Mesothelial cell of epicardium (in vitro differentiated cells): ENCODE measurements at places on chromosomes 12 and 14.

- no peak overlapping the region for H3K27ac ChIP-seq
- H3K4me1 ChIP-seq, result peaks cover 11% of the 10 kb centered on the region
- peaks cover 2% of the 10 kb centered on the region for H3K27me3 ChIP-seq
- H3K4me3 ChIP-seq, result no peak overlapping the region
- no peaks in the 10 kb centered on the region for H3K36me3 ChIP-seq
- no peak for DNase-seq
Measured at GRCh38 chr14:33521192-33521591, 429.7 kb downstream of the EGLN3 start.

- no peak overlapping the region for H3K27ac ChIP-seq
- no peak overlapping the region for H3K4me3 ChIP-seq
- no peaks in the 10 kb centered on the region for H3K27me3 ChIP-seq
- H3K36me3 ChIP-seq, result no peaks in the 10 kb centered on the region
Measured at GRCh38 chr14:79820866-79821535, 390.3 kb downstream of the DIO2 start.

DNA sequence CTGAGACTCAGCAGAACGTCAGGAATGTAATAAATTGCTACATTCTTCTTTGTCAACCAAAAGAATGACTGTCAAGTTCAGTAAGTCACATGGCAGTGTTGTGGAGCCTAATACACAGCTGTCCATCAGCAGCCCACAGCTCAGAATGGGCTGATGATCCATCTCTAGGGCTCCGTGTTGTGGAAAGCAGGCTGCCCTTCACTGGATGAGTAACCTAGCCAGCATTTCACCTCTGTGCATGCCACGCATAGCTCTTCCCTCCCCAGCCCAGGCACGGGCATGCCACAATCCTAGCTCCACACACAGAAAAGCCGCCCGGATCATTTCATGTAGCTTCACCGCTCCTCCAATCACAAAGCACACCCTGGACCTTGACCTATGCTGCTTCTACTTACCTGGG, 878.0 kb upstream of the TMEM132C start:
- H3K36me3 ChIP-seq, result no peaks in the 10 kb centered on the region
- H3K27me3 ChIP-seq, result peaks cover 4% of the 10 kb centered on the region
- no peaks in the 10 kb centered on the region for H3K4me1 ChIP-seq

DNA sequence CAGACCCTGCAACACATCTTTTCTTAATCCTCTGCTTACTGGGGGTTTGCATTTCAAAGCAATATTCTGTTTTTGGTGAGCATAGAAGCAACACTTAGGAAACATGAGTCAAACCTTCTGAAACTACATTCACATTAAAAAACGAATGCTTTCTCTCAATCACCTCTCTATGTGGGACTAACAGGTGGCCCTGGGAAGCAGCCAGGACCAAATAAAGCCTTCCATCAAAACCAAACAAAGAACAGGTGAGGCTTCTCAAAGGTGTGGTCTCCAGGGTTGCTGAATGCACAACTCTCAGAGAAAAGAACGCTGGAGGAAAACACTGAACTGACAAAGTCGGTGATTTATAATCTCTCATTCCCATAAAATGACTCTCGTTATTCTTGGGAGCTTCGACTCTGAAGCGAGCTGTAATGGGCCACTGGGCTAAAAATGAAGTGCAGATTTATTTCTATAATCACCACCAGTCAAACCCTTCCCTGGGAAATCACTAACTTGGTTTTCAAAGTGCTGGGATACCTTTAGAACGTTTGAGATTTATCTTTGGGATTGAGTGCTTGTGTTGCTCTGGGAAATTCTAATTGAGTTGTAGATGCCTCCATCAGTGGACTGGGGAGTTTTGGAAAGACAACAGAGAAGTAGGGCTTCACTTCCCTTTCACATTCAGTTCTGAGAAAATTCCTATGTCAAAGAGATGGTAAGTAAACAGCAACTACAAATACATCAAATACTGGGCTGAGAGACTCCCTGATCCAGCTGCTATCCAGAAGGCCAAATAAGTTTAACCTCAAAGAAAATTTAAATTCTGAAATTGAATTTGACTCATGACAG, 262.0 kb upstream of the TMPO start:
- peaks cover 10% of the 10 kb centered on the region for H3K27me3 ChIP-seq
- no peak overlapping the region for H3K27ac ChIP-seq
- H3K4me3 ChIP-seq, result no peak overlapping the region

DNA sequence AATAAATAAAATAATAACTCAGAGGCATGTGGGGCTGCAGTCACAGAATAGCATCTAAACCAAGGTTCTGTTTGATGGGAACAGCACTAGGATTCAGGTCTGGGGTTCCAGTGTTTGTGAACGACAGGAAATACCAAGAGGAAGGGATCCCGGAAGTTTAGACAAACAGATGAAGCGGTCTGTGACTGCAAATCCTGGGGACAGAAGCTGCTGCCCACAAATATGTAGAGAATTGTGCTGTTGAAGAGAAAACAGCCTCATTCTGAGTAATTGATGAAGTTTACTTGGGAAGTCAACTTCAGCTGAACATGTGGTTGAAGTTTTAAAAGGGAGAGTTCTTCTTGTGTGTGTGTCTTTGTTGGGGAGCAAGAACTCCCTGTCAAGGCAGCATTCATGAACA, 98.4 kb upstream of the TBX5 start:
- H3K4me3 ChIP-seq, result no peak overlapping the region
- H3K27ac ChIP-seq, result no peak overlapping the region
- no peaks in the 10 kb centered on the region for H3K36me3 ChIP-seq
- H3K4me1 ChIP-seq, result peaks cover 26% of the 10 kb centered on the region
- peaks cover 88% of the 10 kb centered on the region for H3K27me3 ChIP-seq
- DNase-seq, result no peak

DNA sequence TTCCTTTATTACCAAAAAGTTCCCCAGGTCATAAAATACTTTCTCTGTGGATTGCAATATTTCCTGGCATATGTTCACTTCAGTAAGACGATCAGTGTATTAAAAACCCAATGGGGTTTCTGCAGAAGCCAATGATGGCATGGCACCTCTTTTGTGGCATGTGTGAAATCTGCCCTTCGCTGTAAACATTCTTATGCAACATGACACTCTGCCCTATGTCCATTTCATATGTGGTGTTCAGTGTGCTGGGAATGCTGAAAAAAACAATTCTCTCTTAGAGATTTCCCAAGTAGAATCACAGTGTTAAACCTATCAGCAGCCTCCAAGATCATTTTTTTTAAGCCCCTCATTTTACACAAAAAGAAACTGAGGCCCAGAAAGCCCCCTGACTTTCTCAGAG, 2.3 kb upstream of the MYBPC1 start:
- H3K27ac ChIP-seq, result no peak overlapping the region
- peaks cover 24% of the 10 kb centered on the region for H3K27me3 ChIP-seq
- no peaks in the 10 kb centered on the region for H3K36me3 ChIP-seq
- no peak for DNase-seq
- H3K4me3 ChIP-seq, result no peak overlapping the region
- H3K4me1 ChIP-seq, result no peaks in the 10 kb centered on the region

- peaks cover 17% of the 10 kb centered on the region for H3K4me1 ChIP-seq
- no peaks in the 10 kb centered on the region for H3K36me3 ChIP-seq
- no peak overlapping the region for H3K27ac ChIP-seq
- DNase-seq, result no peak
- no peak overlapping the region for H3K4me3 ChIP-seq
Measured at GRCh38 chr12:95412482-95413311, 61.3 kb upstream of the METAP2 start.

DNA sequence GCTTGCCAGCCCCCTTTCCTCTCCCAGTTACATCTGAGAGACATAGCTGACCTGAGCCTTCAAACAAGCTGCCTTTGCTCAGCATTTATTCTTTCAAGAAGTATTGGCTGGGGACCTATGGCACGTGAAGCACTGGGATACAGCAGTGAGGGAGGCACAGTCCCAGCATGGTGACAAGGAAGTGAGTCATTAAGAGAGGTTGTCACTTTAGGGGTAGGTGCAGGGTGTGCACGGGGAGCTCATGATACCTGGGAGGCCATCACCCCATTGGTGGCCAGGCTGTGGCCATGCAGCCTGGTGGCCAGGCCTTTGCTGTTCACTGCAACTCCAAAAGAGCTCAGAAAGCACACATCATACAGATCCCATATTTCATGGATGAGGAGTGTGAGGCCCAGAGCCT, 5.7 kb upstream of the KRT75 start:
- no peak for DNase-seq
- H3K27ac ChIP-seq, result peak overlapping the region; percentile 51
- H3K27me3 ChIP-seq, result no peaks in the 10 kb centered on the region
- H3K36me3 ChIP-seq, result no peaks in the 10 kb centered on the region

DNA sequence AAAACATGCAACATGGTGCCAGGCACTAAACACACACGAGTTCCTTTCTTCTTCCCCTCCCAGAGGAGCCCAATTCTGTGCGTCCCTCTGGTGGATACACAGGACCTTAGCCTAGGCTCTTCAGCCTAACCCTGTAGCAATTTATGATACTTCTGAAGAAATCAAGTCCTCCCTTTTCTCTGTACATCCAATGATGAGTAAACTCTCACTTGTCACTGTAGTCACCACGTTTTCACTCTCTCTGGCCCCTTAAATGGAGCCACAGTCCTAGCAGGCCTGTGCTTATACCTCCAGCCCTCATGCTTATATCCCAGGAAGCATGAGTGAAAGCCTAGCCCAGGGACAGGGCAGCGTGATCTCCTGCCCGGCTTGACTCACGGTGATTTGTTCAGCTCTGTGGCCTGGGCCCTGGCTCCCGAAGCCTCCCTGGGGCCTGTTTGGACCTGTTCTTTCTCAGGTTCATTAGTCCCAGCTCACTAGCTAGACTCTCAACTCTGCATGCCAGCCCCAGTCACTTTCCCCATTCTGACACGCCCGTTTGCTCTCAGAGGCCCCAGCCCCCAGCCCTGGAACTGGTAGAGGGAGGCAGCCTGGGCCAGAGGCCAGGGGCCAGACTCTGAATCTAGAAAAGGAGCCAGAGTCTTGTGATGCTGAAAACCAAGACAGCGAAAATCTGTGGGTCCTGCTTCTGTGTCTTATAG, 24.1 kb upstream of the PLEKHG3 start:
- H3K36me3 ChIP-seq, result no peaks in the 10 kb centered on the region
- DNase-seq, result no peak
- H3K27me3 ChIP-seq, result no peaks in the 10 kb centered on the region
- no peak overlapping the region for H3K4me3 ChIP-seq
- peaks cover 46% of the 10 kb centered on the region for H3K4me1 ChIP-seq

DNA sequence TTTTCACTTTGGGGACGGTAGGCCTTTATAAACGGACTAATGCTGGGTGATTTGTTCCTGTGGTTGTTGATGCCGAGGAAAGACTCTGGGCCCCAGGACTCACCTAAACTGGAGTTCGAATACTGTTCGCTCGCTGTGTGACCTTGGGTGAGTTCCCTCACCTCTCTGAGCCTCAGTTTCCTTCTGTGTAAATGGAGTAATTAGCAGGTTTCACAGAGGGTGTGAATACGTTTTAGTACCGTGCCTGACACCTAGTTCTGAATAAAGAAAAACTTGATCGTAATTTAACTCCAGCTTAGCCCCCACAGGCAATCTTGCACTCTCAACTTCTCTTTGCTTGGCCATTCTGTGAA, 505 bp downstream of the UBE3B start:
- no peak for DNase-seq
- H3K36me3 ChIP-seq, result no peaks in the 10 kb centered on the region
- peak overlapping the region; percentile 88 for H3K4me3 ChIP-seq
- H3K27ac ChIP-seq, result peak overlapping the region; percentile 100
- H3K27me3 ChIP-seq, result no peaks in the 10 kb centered on the region

GRCh38 chr12:122830517-122831214, 4.6 kb upstream of the HIP1R start:
- H3K27me3 ChIP-seq, result peaks cover 2% of the 10 kb centered on the region
- no peak for DNase-seq
- no peak overlapping the region for H3K27ac ChIP-seq

DNA sequence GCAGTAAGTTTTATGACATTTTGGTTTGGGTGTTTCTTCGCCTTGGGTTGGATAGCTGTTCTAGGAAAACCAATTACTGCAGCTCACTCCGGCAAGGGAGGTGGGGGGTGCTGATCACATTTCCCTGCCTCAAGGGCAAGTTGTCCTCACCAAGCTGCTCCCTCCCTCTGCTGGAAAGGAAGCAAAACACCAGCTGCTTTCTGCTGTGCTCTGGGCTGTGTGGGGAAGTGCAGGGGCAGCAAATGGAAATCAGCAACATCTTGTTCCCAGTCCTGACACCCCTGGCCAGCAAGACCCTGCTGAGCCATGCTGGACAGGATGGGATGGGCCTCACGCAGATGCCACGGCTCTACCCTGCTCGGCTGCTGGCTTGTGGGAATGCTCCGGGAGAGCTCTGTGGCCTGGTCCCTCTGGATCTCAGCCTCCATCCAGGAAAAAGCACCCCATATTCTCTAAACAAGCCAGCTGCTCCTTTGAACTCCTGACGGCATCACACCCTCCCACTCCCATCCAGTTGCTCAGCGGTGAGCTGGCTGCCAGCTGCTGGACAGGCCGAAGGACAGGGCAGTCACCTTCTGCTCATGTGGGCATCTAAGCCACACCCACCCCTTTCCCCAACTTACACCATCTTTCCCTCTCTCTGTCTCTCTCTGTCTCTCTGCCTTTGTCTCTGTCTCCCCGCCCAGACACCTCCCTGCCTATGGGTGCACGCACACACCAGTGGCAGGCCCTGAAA, 52.4 kb upstream of the EIF5 start:
- H3K36me3 ChIP-seq, result no peaks in the 10 kb centered on the region
- H3K27ac ChIP-seq, result no peak overlapping the region
- H3K27me3 ChIP-seq, result peaks cover 64% of the 10 kb centered on the region
- H3K4me1 ChIP-seq, result peaks cover 2% of the 10 kb centered on the region
- no peak overlapping the region for H3K4me3 ChIP-seq
- no peak for DNase-seq

DNA sequence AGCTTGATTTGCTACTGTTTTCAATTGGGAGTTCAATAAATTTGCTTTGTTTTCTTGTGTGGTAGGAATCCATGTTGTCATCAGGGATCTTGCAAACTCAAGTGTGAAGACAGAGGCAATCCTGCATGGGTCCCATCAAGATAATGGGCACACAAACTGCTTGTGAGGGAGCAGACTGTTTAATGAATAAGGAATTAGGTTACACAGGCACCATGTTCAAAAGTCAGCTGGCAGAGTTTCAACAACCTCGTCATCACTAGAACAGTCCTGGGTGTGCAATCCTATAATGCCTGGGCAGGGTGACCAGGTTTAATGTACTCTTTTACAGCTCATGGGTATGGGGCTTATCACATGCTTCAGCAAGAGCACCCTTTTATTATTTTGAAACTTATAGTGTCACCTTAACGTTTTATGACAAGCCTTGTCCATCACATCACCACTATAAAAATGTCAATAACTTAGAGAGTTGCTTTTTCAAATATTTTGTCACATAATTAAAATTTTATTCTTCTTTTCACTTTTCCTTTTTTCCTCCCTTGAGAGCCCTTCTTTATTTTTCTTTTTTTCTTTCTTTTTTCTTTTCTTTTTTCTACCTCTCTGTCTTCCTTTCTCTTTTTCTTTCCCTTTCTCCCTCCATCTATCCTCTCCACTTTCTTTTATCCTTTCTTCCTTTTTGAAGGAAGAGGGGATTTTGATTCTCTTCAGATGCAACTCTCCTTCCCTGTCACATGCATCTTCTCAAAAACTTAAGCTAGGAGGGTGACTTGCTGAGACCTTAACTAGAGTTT, 252.2 kb upstream of the ATP2B1 start:
- no peaks in the 10 kb centered on the region for H3K27me3 ChIP-seq
- peaks cover 7% of the 10 kb centered on the region for H3K4me1 ChIP-seq
- no peak for DNase-seq
- H3K36me3 ChIP-seq, result no peaks in the 10 kb centered on the region
- no peak overlapping the region for H3K4me3 ChIP-seq
